ENCODE measurements at places on chromosomes 7 and 10.

DNA sequence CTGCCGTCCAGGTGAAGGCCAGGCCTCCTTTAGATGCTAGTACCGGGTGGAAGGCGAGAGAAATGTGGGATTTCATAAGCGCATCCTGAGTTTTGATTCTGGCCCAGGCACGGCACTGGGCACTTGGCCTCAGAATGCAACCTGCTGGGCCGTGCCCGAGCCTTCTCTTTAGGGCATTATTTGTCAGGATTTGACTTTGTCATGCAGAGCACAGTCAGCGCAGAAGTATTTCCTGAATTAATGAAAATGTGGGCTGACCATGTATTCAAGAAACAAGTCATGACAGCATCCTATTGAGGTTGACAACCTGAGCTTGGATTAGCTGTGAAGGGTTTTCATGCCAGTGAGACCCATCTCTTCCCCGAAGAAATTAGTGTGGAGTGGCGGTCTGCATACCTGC is 34.4 kb downstream of the RCC1L start:
- DNase-seq, result no peak

DNA sequence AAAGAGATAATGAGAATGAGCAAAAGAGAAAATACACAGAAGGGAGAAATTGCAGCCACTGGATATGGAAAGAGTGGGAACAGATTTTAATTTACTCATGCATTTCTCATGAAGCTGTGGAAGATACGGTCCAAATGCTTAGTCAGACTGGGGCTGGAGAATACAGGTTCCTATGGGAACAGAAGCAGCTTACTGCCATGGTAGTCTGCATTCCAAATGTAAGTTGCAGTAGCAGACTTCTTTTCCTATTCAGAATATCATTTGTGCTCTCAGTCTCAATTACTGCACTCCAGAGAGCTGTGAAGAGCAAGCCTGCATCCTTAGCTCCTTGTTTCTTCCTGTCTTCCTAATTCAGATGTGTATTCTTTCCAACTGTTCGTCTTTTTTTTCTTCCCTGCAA is 190.8 kb upstream of the TMEM196 start:
- no peak for DNase-seq

GRCh38 chr10:103546401-103546800 is 52.9 kb downstream of the NEURL1 start:
- no peak for DNase-seq

GRCh38 chr7:3067193-3067592 is 23.5 kb upstream of the CARD11 start:
- DNase-seq, result peak; percentile 55

DNA sequence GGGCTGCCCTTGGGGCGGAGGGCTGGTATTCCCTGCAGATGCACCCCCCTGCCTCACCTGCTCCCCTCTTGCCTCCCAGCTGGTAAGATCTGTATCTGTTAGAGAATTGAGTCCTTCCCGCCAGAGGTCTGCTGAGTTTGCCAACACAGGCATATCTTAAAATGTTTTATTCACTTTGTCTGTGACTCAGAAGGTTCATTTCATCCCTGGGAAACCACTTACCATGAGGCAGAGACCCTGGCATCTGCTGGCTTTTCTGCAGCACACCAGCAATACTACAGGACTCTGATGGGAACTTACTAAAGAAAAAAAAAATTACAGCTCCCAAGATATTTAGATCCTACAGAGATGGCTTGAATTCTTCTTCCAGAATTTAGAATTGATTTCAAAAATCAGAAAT is 131.3 kb downstream of the PLPP4 start:
- DNase-seq, result no peak

DNA sequence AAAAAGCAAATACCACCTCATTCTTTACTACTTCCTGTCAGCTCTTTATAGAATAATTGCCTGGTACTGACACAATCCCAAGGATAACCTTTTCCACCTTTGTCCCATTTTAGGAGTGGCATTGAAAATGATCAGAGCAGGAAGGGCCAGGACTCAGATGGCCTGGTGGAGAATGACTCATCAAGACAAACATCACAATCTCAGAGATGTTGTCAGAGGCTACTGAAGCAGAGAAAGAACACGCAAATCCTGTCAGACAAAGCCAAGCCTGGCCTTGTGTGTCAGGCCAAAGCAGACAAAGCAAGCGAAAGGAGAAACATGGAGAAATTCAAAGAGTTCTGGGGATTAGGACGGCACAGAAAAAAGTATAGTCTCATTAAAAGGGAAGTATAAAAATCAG is 40.9 kb downstream of the NSUN6 start:
- peak; percentile 16 for DNase-seq

- DNase-seq, result no peak
Observed at GRCh38 chr10:77827366-77827765, 99.2 kb downstream of the DLG5 start.

DNA sequence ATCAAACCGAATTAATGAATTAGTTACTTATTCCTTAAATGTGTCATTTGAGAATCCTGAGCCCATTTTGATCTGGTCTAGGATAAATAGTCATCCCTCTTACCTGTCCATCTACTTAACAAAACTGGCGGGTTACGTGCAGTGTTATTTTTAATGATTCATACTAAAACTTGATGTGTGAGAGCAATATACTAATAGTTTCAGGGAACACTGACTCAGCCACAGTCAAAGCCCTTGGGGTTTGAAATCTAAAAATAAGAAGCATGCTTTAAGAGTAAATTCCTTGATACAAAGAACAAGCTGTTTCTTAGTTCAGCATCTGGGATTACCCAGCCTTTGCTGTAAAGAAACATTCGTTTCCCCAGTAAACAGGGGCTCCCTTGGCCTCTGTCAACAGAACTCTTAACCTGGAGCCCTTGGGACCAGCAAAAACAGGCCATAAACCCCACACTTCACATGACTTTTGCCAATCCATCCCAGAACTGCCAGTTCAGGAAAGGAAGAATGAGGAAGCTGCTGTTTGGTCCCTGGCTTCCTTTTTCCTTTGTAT is 370.6 kb upstream of the IGFBP3 start:
- DNase-seq, result no peak

- DNase-seq, result peak; percentile 54
Observed at GRCh38 chr7:93178213-93178612, 30.0 kb upstream of the SAMD9L start.

GRCh38 chr10:79014796-79015195 is 54.0 kb upstream of the ZMIZ1 start:
- DNase-seq, result no peak

DNA sequence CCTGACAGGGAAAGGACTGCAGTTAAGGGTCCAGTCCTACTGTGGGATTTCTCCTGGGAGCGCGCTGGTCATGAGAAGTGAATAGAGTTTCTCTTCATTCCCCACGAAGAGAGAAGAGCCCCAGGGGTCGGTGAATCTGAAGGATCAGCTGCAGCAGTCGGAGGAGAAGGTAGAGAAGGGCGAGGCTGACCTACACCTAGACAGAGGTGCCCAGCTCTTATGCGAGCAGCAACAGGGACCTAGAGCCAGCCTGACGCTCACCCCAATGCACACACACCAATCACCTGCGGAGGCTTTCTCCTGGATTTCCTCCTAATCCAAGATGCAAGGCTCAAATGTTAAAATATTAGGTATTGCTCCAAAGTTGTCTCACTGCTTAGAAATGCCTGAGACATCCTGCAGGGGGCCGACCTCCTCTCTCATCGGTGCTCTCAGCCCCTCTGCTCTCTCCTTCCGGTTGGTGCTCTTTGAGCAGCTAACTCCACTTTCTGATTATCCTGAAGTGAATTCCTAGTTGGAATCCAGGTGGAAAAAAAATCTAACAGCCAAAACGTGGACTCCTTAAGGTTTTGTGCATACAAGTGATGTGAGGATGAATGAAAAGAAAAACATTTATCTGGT is 176.4 kb downstream of the AHR start:
- DNase-seq, result no peak

DNA sequence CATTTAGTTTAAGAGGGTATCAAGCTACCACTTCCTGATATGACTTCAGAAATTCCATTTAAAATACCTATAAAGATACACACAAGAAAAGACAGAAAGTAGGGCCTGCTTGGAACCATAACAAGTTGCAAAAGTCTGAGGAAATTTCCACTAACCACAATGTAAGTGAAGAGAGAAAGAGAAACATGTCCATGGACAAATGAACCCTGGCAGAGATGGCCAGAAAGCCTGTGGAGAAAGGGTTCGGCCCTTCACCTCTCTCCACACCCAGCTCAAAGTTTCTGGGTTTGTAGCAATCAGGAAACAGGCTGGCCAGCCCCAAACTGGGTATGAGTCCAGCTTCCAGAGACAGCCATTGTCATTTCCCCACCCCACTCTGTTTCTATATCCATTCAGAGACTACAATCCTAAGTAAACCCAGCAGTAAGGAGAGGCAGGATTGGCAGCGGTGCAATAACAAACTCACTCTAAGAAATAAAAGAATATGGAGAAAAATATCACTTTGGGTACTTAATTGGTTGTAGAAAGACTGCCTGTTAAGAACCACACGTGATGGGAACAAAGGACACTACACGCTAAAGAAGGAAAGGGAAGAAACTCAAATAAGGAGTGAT is 71.1 kb downstream of the STK17A start:
- no peak for DNase-seq

DNA sequence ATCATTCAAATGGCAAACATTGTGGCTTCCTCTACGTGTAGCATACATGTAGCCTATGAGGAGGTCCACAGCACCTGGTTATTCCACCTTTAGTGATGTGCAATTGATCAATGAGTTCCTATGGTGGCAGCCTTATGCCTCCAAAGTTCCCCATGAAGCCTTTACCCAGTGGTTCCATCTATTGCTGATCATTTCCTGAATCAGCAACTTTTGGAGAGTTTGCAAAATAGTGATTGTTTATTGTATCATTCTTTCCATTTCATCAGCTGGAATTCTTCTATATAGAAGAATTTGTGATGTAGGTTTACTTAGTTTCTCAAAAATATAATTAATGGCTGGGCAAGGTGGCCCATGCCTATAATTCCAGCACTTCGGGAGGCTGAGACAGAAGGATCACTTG is 380.2 kb upstream of the MKI67 start:
- no peak for DNase-seq

GRCh38 chr10:105121743-105122142 is 480.7 kb downstream of the SORCS3 start:
- no peak for DNase-seq

DNA sequence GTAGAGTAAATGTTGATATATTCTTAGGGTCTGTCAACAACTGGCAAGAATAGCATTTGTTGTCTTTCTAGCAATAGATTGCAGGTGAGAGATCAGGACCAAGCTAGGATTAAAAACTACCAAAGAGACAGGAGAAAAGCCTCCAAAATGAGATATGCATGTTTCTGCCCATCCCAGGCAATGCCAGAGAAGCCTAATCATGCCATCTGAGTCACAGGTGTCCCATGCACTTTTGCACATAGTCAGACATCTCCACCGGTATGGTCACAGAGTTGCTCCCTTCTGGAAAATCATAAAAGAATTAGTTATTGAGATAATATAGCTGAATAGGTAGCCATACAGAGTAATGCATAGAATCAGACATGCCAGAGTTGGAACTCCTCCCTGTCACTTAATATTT is 50.6 kb downstream of the PDK4 start:
- no peak for DNase-seq

DNA sequence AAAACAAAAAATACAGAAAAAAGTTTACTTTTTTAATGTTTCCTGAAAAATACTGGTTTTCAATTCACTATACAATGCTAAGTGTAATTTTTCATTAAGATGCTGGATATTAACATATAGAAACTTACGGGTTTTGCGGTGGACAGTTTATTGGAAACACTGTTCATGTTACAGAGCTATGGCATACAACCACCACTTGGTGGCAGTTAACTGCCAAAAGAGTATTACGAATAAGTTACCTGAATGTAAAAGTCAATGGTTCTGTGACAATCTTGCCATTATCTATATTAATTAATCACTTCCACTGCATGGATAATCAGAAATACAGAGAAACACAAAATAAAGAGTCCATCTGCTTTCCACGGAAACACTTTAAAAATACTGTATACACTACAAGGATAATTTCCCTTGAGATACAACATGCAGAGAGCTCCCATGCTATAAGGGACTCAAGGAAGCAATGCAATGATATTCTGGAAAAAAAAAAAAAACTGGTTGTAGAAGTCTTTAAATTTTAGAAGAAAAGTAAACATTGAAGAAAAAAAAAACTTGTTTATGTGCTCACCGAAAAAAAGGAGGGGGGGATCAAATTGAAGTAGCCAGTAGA is 97.0 kb downstream of the TPK1 start:
- peak; percentile 34 for DNase-seq

DNA sequence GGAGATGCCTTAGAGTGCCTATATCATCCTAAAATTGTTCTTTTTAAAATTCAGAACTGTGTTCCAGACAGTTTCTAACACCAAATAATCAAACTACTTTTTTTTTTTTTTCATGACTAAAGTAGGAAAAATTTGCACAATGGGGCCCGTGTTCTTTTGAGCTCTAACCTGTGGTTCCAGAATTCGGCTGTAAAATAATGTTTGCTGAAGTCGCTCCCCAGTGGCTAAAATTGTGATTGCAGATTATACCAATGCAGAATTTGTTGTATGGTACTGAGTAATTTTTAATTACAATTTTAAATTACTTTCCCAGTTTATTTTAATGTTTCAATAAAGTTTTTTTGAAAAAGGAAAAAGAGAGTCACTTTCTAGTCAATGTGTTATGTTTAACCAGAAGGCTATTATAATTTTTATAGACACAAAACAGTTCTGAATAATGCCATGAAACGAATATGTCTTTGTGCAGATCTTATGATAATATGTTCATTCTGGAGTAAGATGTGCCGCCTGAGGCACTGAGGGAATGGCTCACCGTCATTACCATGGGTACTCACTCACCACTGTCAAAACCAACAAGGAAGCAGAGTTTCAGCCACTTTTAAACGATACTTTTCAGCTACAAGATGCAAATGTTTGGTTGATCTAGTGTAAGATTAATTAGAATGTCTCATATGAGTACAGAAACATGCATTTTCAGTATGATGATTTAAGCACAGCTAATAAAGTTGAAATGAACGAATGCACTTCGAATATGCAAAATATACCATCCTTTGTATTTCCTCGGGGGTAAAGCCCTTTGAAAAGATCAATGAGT is 173.6 kb downstream of the PRKCQ start:
- DNase-seq, result peak; percentile 34

DNA sequence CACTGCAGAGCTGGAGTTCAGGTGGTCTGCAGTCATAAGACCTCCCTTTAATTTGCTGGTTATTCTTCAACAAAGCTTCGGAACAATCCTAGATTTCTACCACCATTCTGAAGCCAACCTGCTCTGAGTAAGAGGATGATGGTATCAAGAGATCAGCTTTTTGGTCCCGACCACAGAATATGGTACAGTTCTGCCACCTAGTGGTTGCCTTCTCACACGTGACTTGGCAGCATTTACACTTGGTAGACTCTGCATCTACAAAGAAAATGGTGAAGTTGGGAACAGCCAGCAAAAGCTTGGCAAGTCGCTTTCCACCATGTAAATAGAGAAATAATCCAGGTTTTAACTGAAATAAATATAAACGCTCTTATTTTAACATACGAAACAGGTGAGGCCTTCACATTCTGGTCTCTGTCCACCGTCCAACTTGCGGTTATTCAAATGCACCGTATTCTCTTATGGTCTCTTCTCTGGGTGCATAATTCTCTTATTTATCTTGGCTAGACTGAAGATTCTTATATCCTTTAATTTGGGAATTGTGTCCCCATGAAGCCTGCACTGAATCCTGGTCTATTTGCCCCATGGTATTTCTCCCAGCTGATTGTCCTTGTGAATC is 173.9 kb upstream of the GRM3 start:
- peak; percentile 67 for DNase-seq

- DNase-seq, result no peak
Observed at GRCh38 chr7:33946094-33946699, 40.9 kb downstream of the BMPER start.

Measured in inflammatory macrophage treated with lipopolysaccharide for 4 hours (primary cell).